Activated naive CD8-positive, alpha-beta T cell treated with anti-CD3 and anti-CD28 coated beads, Interleukin-2, amount 50 U/mL, for 24 hours (primary cell): ENCODE measurements at places on chromosomes 7 and 10.

DNA sequence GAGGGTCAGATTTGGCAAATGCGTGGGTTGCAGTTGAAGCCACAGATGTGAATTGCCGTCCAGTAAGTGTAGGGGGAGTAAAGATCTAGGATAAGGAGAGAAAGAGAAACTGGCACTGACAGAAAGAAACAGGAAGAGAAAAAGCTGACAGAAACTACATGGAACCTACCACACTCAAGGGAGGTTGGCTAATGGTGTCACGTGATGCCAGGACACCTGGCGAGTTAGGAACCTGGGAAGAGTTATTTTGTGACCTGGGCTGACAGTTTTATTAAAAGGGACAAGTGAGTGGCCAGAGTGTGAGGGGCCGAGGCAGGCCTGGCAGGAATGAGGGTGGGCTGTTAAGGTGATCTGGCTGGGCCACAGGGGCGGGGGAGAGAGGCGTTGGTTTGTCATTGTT lies 188.7 kb downstream of the ADARB2 start:
- H3K27ac ChIP-seq = no peak overlapping the region
- no peak overlapping the region for H3K4me3 ChIP-seq
- H3K4me1 ChIP-seq = peaks cover 3% of the 10 kb centered on the region
- DNase-seq = no peak
- H3K27me3 ChIP-seq = peaks cover 6% of the 10 kb centered on the region

GRCh38 chr7:79529881-79530235 lies 76.4 kb upstream of the MAGI2 start:
- H3K27me3 ChIP-seq = no peaks in the 10 kb centered on the region
- H3K36me3 ChIP-seq = no peaks in the 10 kb centered on the region
- H3K4me1 ChIP-seq = no peaks in the 10 kb centered on the region
- no peak overlapping the region for H3K4me3 ChIP-seq
- DNase-seq = no peak
- no peak overlapping the region for H3K27ac ChIP-seq

GRCh38 chr7:146096994-146097393 lies 19.6 kb upstream of the CNTNAP2 start:
- H3K27me3 ChIP-seq = no peaks in the 10 kb centered on the region
- H3K27ac ChIP-seq = no peak overlapping the region
- H3K4me1 ChIP-seq = no peaks in the 10 kb centered on the region
- DNase-seq = no peak
- no peaks in the 10 kb centered on the region for H3K36me3 ChIP-seq

DNA sequence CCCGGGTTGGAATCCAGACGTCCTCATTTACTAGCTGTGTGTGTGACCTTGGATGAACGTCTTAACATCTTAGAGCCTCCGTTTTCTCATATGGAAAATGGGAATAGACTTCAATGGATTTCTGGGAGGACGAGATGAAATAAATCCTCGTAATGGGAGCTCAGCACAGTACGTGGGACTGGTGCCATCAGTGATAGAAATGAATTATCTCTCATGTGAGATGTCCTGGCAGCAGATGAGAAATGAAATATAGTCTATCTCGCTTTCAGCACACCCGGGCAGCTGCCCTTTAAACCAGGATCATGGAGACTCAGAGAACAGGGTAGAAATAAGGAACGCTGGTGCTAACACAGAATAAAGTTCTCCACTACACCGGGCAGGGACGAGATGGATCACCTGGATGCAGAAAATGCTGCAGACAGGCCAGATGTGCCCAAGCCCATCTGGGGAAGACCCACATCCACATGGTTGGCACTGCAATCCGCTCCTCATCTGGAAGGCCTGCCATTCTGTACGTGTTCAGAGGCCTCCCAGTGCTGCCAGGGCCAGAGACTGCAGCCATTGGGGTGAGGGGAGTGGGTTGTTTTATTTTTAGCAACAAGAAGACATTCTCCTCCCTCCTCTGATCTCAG lies 11.1 kb upstream of the EMX2 start:
- no peak overlapping the region for H3K27ac ChIP-seq
- no peak overlapping the region for H3K4me3 ChIP-seq
- H3K36me3 ChIP-seq = no peaks in the 10 kb centered on the region
- H3K4me1 ChIP-seq = peaks cover 4% of the 10 kb centered on the region
- DNase-seq = no peak

DNA sequence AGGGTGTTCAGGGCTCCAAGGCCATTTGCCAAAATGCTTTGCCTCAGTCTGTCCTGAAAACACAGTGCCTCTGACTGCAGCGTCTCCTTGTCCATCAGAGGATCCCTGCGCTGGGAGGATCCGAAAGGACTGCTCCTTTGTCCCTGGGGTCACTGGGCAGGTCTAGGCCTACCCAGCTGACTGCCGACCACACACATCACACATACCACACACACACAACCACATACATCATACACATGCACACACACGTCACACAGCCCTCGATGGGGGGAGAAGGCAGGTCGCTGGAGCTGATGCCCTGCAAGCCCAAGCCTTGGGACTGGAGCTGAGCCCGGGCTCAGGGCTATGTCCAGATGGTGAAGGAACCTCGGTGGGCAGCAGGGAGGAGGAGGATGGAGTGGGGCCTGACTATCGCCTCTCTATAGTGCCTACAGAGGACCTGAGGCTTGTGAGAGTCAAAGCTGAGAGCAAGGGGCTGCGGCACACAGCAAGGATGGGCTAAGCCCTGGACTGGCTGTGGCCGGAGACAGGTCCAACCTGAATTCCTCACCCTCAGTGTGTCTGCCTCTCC lies 29.1 kb downstream of the GPRIN2 start:
- no peak overlapping the region for H3K27ac ChIP-seq
- H3K27me3 ChIP-seq = peaks cover 3% of the 10 kb centered on the region
- H3K4me1 ChIP-seq = no peaks in the 10 kb centered on the region
- H3K36me3 ChIP-seq = no peaks in the 10 kb centered on the region
- no peak for DNase-seq
- no peak overlapping the region for H3K4me3 ChIP-seq

DNA sequence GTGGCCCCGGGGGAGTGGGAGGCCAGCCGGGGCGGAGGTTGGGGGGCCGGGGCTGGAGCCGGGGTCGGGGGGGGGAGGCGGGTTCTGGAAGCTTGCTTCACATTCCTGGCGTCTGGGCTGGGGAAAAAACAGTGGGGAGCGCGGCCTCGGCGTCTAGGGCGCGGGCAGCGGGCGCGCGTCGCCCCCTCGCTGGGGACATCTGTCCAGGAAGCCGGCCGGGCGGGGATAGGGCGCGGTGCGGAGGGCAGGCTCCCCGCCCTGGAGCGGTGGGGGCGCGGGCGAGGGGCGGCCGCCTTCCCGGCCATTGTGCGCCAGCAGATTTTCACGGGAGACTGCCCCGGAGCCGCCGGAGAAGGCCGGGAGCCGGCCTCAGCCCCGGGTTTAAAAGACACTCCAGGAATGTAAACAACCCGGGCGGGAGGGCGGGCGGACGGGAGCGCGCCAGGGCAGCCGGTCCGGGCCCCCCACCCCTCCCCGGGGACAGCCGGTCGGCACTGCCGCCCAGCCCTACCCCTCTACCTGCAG lies 1.4 kb downstream of the ZMIZ1 start:
- H3K36me3 ChIP-seq = no peaks in the 10 kb centered on the region
- peak overlapping the region; percentile 90 for H3K4me3 ChIP-seq
- H3K27ac ChIP-seq = no peak overlapping the region
- DNase-seq = no peak

DNA sequence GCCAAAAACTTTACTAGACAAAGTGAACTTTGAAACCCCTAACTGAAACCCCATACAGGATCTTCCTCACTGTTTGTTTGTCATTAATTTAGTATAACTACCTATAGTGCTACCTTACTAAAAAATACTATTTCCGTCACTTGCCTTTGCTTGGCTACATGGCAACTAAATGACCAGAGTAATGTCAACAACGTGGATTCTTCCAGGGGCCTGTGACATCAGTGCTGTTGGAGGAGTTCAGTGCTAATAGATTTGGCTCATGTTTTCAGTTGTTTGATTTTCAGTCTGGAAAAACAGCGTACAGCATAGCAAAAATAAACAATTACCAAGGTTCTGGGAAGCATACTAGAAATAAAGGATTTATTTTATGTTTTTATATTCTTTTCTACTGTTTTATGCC lies 3.0 kb upstream of the ASB15 start:
- H3K27ac ChIP-seq = no peak overlapping the region
- no peak for DNase-seq
- H3K4me1 ChIP-seq = no peaks in the 10 kb centered on the region
- H3K27me3 ChIP-seq = peaks cover 7% of the 10 kb centered on the region
- no peaks in the 10 kb centered on the region for H3K36me3 ChIP-seq
- H3K4me3 ChIP-seq = no peak overlapping the region

DNA sequence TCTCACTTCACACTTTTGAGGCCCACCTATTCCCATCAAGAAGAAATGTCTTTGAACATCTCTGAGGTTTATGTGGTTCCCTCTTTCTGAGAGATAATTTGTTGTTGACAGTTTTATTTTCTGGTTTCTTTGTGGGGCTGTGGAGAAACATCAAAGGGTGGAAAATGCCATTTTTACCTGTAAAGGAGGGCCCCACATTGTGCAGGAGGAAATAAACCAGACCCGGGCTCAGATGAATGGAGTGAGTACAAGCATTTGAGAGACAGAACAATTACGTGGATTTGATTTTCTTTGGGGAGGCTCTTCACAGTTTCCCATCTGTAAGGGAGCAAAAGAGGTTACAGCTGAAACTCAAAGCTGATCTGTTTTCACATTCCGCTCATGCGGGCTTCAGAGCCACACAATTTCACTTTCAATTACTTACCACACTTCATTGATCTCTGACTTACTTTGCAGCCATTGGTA lies 29.8 kb downstream of the ITPRIP start:
- H3K4me3 ChIP-seq = peak overlapping the region; percentile 39
- peaks cover 28% of the 10 kb centered on the region for H3K36me3 ChIP-seq
- H3K27ac ChIP-seq = peak overlapping the region; percentile 88
- H3K4me1 ChIP-seq = peaks cover 65% of the 10 kb centered on the region
- no peak for DNase-seq
- peaks cover 4% of the 10 kb centered on the region for H3K27me3 ChIP-seq

- no peaks in the 10 kb centered on the region for H3K36me3 ChIP-seq
- no peaks in the 10 kb centered on the region for H3K27me3 ChIP-seq
- no peak overlapping the region for H3K4me3 ChIP-seq
- no peak overlapping the region for H3K27ac ChIP-seq
- no peaks in the 10 kb centered on the region for H3K4me1 ChIP-seq
- no peak for DNase-seq
These were observed 567.2 kb downstream of the CCSER2 start for GRCh38 chr10:84895541-84895940.

GRCh38 chr10:118732245-118733165 lies 22.3 kb downstream of the CACUL1 start:
- peak overlapping the region; percentile 14 for H3K4me3 ChIP-seq
- H3K27ac ChIP-seq = peak overlapping the region; percentile 33
- peaks cover 76% of the 10 kb centered on the region for H3K4me1 ChIP-seq
- H3K36me3 ChIP-seq = peaks cover 2% of the 10 kb centered on the region
- H3K27me3 ChIP-seq = no peaks in the 10 kb centered on the region

DNA sequence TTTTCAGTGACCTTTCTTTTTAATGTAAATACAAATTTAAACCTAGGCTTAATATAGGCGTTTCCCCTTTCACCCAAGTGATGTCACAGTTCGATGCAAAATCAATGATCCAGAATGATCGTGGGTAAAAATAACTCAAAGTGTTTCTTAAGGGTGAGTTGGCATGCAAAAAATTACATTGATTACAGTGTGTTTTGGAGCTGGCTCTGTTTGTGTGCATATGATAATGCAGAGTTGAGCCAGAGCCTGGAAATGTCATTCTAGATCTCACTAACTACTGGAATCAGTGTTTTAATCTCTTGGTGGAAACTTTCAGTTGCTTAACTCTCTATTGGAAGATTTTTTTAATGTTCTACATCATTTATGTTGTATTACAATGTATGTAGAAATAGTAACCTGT lies 72.5 kb upstream of the MXI1 start:
- H3K4me3 ChIP-seq = no peak overlapping the region
- no peak for DNase-seq
- no peaks in the 10 kb centered on the region for H3K27me3 ChIP-seq
- peaks cover 5% of the 10 kb centered on the region for H3K36me3 ChIP-seq

DNA sequence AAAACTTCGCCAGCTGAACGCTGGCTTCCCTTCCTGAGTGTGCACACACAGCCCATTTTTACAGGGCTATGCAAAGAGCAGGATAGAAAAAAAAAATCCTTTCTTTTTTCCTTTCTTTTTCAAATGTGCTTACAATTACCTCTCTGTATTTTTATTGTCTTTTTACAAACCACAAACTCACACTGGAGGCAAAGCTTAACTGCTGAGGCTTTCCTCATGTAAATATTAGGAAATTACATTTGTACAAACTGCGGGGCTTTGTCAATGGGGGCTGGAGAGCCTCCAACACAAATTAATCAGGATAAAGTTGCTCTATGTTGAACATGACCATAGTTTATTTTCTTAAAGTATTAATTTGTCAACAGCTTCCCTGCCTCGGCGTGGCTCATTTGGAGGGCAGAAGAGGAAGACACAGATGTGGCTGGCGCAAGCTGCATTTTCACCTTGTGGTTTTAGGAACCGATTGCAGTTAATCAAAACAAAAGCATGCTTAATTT lies 411.7 kb upstream of the MKI67 start:
- DNase-seq = no peak
- no peak overlapping the region for H3K4me3 ChIP-seq
- peaks cover 51% of the 10 kb centered on the region for H3K27me3 ChIP-seq
- H3K36me3 ChIP-seq = no peaks in the 10 kb centered on the region
- no peaks in the 10 kb centered on the region for H3K4me1 ChIP-seq

DNA sequence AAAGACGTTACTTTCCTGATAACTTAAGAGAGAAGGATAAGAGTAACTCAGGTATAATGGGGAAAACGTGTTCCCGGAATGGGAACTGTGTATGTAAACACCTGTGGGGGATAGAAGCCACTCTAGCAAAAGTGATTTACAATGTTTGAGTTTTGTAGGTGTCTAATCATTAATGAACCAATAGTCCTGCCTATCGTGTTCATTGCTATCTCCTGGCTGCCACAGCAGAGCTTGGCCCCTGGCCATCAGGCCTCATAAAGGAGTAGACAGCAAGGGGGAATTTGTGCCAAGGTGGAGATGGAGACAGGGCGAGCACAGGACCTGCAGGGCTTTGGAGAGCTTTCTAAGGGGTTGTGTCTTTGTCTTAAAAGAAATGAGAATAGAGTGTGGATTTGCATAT lies 102.1 kb downstream of the GAD2 start:
- DNase-seq = no peak
- no peak overlapping the region for H3K27ac ChIP-seq
- H3K27me3 ChIP-seq = no peaks in the 10 kb centered on the region
- no peak overlapping the region for H3K4me3 ChIP-seq
- H3K4me1 ChIP-seq = no peaks in the 10 kb centered on the region
- no peaks in the 10 kb centered on the region for H3K36me3 ChIP-seq

GRCh38 chr7:11846361-11846955 lies 14.5 kb upstream of the THSD7A start:
- H3K27me3 ChIP-seq = no peaks in the 10 kb centered on the region
- no peak overlapping the region for H3K27ac ChIP-seq
- no peak for DNase-seq
- no peaks in the 10 kb centered on the region for H3K36me3 ChIP-seq

DNA sequence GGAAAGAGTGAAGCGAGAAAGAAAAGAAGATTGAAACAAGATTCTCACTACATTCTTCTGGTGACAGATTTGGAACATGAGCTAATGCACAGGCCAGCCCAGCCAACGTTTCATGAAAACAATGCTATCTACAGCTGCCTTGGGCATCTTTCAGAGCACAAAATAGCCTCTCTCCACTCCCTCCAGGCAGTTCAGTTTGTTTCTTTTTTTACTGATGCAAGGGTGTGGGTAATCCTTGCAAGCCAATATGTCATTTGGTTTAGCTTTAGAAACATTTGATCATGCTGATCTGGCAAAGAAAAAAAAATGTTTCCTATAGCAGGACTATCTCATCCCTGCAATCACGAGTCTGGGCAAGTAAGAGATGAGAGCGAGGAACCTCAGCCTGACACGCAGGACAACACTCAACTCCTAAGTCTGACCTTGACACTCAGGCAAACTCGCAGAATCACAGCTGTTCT lies 35.9 kb downstream of the SVIL start:
- DNase-seq = no peak
- H3K4me3 ChIP-seq = no peak overlapping the region
- H3K27ac ChIP-seq = no peak overlapping the region
